ENCODE measurements at places on chromosomes 3 and 15.
A peak's percentile ranks its signal among the peaks of the same experiment; 100 is the strongest.

DNA sequence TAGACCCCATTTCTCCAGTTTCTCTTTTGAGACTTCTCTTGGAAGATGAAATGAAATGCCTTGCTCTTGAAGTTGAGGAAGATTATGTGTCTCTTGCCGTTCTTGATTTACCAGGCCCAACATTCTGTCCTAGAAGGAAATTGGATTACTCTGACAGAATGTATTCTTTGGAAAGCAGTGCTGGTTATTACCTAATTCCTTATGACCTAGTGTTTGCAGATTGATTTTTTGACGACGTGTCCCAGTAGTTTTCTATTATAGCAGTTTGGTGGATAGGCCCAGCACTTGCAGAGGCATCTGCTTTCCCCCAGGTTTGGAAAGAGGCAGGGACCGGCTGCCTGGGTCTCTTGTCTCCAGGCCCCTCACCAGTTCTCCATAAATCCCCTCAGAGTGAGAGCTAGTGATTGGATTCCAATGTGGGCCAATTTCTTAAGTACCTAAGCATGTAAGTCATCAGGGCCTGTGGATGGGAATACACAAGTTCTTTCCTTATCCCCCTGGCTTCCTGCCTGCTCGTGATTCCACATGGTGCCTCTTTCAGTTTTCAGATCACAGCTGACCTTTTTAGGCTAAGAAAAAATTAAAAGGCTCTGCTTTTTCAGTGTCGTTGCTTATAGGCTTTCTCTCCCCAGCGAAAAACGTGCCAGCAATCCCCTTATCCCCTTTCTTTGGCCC lies 50.2 kb downstream of the EPHB3 start:
- DNase-seq, result no peak

DNA sequence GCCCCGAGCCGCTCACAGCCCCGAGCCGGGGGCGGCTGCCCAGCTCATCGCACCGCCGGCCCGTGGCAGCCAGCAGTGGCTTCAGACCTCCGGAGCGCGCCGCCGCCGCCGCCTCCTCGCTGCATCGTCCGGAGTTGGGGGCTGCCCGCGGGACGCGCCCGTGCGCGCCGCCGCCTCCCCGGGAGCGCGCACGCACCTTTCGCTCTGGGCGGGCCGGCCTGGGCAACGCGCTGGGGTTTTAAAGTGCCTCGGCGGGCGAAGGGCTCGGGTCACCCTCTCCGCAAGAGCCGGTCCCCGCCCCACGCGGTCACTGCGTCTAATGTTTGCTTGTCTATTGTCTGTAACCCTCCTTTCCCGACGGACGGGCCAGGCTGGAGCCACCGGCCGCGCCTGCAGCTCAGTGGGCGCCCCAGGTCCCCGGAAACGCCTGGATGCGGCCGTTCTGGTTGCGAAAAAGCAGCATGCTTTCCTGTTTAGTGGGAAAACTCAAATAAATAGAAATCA lies at the start of gene RYK:
RYK (minus strand) TSS at position 143 of the 504 bp plus-strand sequence. CDS start 205 bp downstream, outside the sequence.
- DNase-seq, result peak; percentile 84

DNA sequence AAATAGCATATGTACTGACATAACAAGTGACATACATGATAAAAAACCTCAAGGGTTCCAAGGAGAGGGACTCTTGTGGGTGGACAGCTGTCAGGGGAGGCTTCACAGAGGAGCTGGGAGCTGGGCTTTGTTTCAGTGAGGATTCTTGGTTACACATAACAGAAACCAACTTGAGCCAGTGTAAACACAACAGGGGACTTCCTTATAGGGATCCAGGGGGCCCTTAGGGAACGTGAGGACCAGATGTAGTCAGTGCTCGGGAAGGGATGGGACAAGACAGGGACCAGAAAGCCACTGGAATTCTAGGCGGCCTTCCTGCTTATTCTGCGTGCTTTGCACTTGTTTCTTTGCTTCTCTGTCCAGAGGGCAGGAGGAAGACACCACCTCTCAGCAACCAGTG lies 34.9 kb downstream of the SNAPC5 start:
- DNase-seq, result no peak

GRCh38 chr3:109825971-109826810 lies 488.8 kb upstream of the DPPA4 start:
- no peak for DNase-seq

DNA sequence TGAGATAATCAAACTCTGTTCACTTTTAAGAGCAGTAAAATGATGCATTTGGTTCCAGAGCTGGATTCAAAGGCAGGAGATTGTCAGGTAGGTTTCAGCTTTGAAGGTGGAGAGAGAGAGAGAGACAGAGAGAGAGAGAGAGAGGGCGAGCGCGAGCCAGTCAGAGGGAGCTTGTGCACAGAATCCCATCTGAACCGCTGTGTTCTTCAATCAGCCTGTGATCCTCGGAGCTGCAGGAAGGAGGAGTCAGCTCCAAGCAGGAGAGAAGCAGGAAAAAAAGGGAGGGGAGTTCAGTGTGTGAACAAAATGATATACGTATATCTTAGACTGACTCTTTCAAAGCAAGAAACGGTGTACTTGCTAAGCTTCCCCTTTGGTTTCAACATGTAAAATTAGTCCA lies at the start of gene GPR149:
GPR149 (minus strand) TSS at position 177 of the 400 bp plus-strand sequence. CDS start 575 bp downstream, outside the sequence.
- DNase-seq, result no peak

GRCh38 chr3:117809186-117810081 lies 1099.9 kb downstream of the TUSC7 start:
- DNase-seq, result no peak

- no peak for DNase-seq
These were observed 27.0 kb downstream of the PDE8A start for GRCh38 chr15:85008474-85009260.

DNA sequence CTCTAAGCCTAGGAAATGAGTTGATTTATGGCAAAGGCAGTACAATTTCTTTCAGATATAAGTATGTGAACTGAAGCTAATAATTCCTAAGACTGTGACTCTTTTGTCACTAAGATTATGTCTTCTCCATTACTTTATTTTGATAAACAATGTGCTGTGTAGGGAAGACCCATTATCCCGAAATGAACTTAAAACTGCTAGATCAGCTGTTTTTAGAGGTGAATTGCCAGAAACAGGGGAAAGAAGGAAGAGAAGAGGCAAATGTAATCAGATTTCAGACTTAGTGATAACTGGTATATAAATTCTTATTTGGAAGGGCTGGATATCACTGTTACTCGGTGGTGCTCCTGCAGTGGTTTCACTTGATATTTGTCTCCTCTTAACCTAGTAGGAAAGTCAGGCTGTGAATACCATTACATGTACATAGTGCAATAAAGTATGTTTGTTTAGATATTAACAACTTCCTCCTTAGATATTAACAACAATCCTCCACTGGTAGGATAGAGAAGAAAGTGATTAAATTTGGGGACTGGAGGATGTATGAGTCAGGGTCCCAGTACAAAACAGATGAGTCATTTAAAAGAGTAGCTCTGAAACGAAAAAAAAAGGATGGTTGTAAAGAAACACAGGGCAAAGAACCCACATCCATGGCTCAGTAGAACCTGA lies 338.5 kb upstream of the KCNH8 start:
- DNase-seq, result no peak

- DNase-seq, result no peak
These were observed 13.0 kb downstream of the MITF start for GRCh38 chr3:69752241-69752640.

- no peak for DNase-seq
These were observed 228.1 kb upstream of the FEZF2 start for GRCh38 chr3:62601238-62602070.
